ENCODE measurements at places on chromosomes 1 and 21.

- DNase-seq, result no peak
These were observed 33.0 kb upstream of the HSD17B7 start for GRCh38 chr1:162757476-162757875.

DNA sequence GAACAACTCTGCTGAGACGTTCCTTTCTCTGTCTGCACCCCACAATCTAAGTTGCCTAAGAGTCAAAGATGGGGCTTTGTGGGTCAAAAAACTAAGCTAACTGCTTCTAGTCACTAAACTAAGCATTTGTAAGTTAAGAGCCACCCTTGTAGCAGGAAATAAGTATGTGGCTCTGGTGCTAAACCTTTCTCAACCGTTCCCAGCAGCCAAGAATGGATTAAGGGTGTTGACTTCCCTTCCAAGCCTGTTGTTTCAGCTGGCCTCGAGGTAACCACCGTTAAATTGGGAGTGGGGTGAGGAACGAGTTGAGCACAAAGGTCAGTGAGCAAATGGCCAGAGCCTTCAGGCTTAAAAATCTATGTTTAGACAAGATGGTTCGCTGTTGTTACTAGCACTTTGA, 169.1 kb downstream of the TRIM33 start:
- DNase-seq, result no peak

GRCh38 chr1:59601041-59601441, 213.7 kb upstream of the HOOK1 start:
- DNase-seq, result no peak

DNA sequence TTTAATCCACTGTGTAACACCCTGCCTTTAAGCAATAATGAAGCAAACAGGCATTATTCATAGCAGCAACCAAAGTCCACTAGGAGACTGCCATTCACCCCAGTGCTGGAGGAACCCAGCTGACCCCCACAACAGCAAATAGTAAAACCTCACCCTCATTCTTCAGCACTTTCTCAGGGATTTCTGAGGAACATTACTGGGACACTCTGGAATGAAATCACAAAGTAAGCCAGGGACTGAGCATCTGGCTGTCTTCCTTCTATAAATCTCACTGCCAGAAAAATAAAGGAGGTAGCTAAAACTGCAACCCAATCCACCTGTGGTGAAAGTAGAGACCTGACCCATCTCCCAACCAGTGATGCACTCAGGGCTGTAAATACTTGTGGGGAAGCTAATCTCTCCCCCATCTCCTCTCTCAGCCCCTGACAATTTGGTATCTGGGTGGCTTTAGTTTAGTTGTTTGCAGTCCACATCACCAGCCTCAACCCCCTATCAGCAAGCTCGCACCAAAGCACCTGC, 47.1 kb downstream of the COL6A1 start:
- DNase-seq, result no peak

DNA sequence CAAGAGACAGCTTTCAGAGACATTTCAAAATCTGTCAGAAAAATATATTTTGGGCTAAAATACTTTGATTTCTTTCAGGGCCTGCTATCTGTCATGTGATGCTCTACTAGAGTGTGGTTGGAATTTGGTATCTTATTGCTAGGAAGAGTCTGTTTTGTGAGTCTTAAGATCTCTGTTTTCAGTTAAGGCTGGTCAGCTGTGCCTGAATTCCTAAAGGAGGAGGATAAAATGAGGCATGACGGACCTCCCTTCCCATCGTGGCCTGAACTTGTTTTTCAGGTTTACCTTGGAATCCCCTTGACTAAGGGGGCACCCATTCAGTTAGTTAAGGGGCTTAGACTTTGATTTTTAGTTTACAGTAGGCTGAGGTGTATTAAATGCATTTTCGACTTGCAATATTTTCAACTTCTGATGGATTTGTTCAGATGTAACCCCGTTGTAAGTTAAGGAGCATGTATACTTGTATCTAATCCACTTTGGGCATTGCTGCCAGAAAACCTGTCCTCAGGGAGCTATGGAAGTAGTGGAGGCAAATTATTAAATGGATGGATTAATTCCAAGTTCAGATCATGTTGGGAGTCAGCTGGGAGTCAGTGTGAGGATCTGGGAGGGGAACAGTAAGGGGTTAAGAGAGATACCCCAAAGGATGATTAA, 18.3 kb downstream of the CAPN2 start:
- DNase-seq, result no peak

GRCh38 chr1:219489636-219490035, 123.3 kb downstream of the ZC3H11B start:
- no peak for DNase-seq

DNA sequence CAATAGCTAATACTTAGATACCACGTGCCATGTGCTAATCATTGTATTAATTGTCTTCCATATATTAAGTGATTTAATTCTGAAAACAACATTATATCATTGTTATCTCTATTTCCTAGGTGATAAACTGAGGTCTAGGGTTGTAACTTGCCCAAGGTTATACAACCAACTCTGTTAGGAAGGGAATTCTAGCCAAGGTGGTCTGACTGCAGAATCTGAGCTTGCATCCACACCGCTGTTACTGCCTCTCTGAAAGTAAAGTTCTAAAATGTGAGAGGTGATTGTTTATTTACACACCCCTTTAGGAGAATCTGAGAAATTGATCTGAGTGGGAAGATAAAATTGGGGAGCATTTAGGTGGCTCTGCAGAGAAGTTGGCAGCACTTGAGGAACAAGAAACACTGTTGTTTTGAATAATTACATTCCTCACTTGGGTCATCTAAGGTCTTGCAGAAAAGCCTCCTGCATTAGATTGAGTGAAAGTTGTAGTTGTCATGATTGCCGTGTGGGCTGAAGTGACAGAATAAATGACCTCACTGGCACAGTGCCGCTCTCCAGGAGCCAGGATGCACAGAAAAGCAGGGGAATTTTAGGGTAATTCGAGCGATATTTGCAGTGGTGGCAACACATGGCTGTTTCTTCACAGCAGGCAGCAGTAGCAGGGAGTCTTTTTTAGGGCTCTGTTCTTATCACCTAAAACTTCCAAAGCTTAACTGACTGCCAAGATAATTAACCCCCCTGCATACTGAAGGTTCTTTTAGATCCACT, 121.7 kb downstream of the ADGRL4 start:
- no peak for DNase-seq

DNA sequence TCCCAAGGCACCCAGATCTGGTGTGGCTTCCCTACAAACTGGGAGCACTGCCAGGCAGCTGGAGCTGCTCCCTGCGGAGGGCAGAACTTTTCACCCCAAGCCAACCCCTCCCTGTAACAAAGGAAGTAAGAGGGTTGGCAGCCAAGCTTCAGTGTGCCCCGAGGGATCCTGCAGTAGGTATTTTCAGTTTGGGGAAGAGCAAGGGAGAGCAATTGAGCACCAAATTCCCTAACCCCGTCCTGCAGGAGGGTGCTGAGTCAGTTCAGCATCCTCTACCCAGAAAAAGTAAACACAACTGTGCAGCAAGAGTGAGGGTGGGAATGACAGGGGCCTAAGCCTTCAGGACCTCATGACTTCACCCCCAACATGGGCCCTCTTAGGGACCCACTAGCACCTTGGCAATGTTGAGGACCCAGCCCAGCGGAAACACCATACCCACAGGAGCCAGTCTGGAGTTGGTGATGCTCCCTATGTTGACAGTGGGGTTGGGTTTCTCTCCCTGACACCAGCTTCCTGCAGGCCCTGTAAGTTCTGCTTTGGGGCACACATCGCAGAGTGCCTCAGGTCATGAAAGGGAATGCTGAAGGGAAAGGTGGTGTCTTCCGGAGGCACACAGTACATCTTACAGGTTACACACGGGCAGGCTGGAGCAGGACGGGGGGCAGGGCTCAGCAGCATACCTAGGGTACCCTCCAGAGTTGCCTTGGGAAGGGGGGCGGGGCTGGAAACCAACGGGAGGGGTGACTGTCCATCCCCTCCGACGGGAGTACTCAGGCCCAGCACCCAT, 14.8 kb downstream of the SH3BP5L start:
- DNase-seq, result no peak

GRCh38 chr21:28025111-28025510, 967.6 kb downstream of the LTN1 start:
- DNase-seq, result no peak

- DNase-seq, result no peak
These were observed 13.3 kb upstream of the PDC start for GRCh38 chr1:186474208-186474607.

GRCh38 chr1:154770897-154771594, 99.0 kb downstream of the KCNN3 start:
- DNase-seq, result no peak

DNA sequence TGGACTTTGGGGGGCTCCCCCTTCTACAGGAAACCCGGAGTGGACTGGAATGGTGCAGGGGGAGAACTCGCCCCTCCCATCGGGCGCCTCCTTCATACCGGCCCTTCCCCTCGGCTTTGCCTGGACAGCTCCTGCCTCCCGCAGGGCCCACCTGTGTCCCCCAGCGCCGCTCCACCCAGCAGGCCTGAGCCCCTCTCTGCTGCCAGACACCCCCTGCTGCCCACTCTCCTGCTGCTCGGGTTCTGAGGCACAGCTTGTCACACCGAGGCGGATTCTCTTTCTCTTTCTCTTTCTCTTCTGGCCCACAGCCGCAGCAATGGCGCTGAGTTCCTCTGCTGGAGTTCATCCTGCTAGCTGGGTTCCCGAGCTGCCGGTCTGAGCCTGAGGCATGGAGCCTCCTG, at the start of gene TNFRSF14:
TNFRSF14 (plus strand) TSS at position 95 of the 401 bp plus-strand sequence; CDS start at position 389, 294 bp downstream.
- DNase-seq, result peak; percentile 79

GRCh38 chr1:161111527-161111926, 6.3 kb downstream of the PFDN2 start:
- DNase-seq, result no peak

DNA sequence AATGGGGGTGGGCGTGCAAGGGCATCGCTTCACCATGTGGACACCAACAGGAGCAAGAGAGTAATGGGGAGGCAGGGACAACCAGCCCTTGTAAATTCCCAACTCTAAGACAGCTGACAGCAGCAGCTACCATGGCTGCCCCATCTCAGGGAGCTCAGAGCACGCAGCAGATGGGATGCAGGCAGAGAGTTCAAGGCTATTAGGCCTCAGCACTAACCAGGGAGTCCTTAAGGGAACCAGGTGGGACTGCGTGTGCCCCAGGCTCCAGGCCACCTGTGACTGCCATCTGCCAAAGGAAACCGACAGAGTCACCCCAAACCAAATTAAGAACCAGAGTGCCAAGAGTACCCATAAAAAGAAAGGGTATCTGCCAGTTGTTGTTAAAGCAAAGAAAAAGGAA, 33.7 kb upstream of the PRDM2 start:
- no peak for DNase-seq

GRCh38 chr1:114298008-114298407, 144.3 kb upstream of the SYT6 start:
- DNase-seq, result no peak

GRCh38 chr1:223419115-223419514, 25.9 kb downstream of the CCDC185 start:
- no peak for DNase-seq

GRCh38 chr21:41526478-41527087, 18.6 kb upstream of the TMPRSS2 start:
- DNase-seq, result no peak

- DNase-seq, result no peak
These were observed 41.3 kb downstream of the HMCN1 start for GRCh38 chr1:185775501-185775900.
